BE2C (cell line): ENCODE measurements at places on chromosomes 2 and 18.

DNA sequence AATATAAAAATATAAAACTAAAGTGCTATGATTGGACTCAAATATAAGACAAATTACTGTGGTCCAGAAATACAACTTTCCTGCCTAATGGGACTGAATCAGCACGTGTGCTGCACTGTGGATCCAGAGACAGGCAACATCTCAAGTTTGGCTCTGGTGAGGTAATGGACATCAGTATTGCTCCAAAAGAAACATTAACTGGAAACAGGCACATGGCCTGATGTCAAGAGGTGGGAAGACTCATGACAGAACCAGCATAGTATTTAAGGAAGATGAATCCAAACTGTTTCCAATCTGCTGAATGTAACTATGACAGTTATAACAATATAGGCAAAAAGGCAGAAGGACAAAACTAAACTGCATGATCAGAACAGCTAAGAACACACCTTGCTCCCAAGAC, 354.6 kb downstream of the FSIP2 start:
- DNase-seq = no peak

GRCh38 chr18:78416853-78417252, 562.8 kb upstream of the SALL3 start:
- DNase-seq = no peak

DNA sequence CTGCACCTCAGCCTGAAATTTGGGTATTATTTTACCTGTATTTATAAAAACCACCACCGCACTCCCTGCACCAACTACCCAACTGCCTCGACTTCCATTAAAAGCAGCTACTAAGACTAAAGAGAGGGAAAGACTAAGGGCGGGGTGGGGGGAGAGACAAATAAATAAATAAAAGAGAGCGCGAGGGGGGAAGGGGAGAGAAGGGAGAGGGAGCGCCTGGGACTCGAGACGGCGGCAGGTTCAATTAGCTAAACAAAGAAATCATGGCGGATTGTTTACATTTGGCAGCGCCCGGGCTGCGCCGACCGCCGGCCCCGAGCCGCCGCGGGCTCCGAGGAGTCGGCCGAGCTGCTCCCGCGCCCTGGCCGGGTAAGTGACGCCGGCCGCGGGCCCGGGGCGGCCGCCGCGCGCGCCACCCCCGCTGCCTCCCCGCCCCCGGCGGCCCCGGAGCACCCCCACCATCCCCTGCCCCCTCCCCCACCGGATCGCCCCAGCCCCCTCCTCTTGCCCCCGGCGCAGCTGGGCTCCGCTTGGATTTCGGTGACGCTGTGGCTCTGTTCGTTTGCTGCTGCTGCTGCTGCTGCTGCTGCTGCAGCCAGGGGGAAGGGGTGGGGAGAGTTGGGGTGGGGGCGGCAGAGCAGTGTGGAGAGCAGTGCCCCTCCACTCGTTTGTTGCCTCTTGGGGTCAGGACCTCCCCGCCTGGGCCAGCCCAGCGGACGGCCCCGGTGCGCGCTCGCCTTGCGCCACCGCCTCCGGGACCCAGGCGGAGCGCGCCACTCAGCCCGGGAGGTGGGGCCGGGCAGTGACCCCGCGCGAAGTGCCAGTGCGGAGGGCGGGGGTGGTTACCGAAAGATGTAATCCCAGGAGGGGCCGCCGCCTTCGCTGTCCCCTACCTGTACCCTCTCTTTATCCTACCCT, 187.2 kb upstream of the FANCL start:
- DNase-seq = peak; percentile 6

GRCh38 chr2:45001869-45002385, 7.3 kb downstream of the SIX2 start:
- DNase-seq = no peak

DNA sequence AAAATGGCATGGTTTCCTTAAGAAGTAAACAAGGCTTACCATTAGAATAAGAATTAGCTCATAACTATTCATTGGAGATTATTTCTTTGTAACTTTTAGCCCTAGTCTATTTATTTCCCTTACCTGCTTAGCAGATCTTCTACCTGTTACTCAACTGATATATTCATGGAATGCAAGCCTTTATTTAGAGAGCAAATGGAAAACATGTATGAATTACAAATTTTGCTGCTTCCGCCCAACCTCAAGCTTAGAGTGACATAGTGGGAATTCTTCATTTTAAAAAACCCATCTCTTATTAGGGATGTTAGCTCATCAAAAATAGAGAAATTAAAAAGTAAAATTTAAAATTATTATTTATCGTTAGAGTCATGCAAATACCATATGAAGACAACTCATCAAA, 110.9 kb downstream of the STRN start:
- DNase-seq = no peak

DNA sequence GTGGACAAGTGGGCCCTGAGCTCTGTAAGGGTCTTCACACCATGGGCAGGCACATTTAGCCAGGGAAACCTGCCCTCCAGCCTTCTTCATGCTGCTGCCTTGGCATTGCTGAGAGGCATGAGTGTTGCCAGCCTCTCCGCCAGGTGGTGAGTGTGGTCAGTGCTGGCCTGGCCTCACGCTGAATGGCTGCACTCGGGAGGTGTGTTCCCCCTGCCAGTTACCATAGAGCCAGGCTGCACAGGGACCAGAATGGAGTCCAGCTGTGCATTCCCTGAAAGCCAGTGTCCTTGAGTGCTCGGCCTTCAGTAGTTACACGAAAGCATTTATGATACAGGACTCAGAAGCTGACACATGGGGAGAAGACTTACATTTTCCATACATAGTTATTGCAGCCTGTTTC, 139.7 kb downstream of the ATP9B start:
- no peak for DNase-seq

GRCh38 chr2:101124643-101125366, 26.4 kb downstream of the TBC1D8 start:
- DNase-seq = no peak

GRCh38 chr2:237074211-237074993, 11.3 kb upstream of the COPS8 start:
- no peak for DNase-seq

- no peak for DNase-seq
Measured at GRCh38 chr18:38551881-38552280, 986.3 kb upstream of the CELF4 start.

GRCh38 chr2:234178330-234179030, 128.0 kb downstream of the SPP2 start:
- DNase-seq = peak; percentile 20

GRCh38 chr2:232292395-232293154, 86.0 kb upstream of the ALPP start:
- peak; percentile 66 for DNase-seq

DNA sequence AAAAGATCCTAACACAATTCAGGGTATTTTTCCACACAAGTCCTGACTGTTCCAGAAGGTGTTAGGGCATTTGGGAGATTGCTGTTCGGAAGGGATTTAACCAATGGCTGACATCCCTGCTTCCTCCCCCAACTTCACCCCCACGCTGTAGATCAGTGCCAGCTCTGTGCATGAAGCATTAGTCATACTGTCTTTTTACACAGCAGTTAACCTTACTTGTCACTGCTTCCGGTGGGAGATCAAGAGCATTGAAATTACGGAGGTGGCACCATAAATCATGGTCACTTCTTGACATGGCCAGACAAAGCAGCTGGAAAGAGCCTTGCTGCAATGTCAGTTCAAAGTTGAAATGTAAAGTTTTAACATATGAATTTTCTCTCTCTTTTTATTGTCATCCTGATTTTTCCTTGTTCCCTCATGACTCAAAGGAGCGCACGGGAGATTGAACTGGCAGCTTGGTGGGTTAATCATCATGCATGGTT, 70.2 kb downstream of the HRH4 start:
- no peak for DNase-seq

DNA sequence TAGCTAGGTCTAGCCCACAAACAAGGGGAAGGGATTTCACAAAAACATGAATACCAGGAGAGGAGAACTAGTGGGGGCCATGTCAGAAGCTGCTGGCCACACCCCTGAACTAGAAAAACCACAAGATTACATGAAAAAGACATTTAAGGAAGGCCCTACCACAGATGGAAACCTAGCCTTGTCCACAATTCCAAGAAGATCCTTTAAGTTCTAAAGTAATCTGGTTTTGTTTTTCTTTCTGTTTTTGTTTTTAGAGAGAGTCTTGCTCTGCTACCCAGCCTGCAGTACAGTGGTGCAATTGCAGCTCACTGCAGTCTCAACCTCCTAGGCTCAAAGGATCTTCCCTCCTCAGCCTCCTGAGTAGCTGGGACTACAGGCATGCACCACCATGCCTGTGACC, 34.2 kb upstream of the CAB39 start:
- no peak for DNase-seq

DNA sequence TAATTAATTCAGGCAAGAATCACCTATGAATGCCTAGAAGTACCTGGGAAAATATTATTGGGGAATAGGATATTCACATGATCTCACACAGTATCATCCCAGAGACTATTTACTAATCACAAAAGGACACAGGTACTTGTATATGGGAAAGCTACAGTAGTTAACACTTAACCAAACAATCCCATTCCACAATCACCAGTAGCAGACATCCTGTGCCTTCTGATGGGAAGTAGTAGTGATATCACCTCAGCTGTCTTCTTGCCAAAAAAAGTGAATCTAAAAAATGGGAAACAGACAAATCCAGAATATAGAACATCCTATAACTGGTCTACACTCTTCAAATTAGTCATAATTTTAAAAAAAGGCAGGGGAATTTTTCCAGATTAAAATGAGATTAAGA, 75.6 kb upstream of the CCDC150 start:
- DNase-seq = no peak

DNA sequence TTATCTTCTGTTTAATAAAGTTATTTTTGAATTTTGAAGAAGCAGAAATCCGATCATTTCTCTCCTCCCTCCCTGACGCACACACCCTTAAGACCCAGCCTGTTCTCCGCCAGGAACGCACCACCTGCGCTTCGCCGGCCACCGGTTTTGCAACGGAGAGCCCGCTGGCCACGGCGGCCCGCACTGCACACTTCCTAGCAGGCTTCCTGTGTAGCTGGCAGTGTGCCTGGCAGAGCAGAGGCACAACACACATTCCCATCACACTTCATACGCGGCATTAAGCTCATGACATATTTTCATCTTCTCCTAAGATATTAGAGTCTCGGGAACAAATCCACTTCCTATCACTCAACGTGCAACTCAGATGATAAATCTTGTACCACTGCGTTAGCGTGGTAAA, 148.0 kb downstream of the HDAC4 start:
- DNase-seq = peak; percentile 54

GRCh38 chr2:162890690-162891311, 52.2 kb upstream of the KCNH7 start:
- peak; percentile 13 for DNase-seq

DNA sequence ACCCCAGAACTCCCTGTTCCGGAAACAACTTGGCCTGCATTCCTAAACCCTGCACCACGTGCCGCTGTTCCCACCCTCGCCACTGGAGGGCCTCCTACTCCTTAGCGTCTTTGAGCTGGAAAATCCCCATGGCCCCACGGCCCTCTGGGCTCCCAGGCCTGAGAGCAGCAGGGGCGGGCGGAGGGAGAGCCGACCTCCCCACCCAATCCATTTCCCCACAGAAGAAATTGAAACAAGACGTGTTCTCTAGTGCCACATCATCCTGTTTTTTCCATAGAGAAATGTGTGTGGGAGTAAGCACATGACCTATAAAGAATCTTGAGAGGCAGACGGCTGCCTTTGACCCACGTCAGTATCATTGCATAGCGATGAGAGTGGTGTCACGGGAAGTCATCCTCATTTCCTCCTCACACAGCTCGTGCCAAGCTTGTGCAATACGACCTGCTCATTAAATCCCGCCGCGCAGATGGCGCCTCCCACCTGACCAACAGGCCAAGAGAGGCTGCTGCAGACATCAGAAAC, 79.2 kb downstream of the LAMA1 start:
- peak; percentile 16 for DNase-seq

DNA sequence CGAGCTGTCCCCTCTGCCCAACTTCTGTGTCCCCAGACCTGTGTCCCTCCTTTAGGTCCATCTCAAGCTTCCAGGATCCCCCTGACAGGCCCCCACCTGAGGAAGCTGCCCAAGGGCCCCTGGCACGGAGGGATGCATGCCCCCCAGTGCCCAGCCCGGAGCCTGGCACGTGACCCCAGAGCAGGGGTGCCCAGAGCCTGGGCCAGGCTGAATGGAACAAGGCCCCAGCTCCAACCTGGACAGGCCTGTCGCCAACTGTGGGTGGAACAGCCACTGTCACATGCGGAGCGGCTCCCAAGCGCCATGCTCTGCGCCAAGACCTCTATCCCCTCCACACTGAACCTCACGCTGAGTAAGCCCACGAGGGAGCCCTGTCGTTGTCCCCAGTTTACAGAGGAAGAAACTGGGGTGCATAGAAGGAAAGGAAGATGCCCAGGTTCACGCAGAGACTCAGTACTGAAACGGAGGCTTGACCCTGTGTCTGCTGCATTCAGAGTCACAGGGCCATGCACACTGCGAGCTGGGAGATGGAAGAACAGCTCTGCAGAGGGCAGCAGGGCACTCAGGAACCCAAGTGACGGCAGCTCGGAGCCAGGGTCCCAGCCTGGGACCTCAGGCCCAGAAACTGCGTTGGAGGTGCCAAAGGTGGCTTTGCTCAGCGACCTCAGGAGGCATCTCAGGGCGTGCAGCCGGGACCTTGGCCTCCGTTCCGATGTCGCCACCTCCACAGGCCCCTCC, 5.5 kb upstream of the ECEL1 start:
- DNase-seq = peak; percentile 7

- DNase-seq = peak; percentile 12
Measured at GRCh38 chr2:157751462-157752058, 122.9 kb upstream of the ACVR1C start.
